ENCODE measurements at places on chromosomes 7 and 10.

DNA sequence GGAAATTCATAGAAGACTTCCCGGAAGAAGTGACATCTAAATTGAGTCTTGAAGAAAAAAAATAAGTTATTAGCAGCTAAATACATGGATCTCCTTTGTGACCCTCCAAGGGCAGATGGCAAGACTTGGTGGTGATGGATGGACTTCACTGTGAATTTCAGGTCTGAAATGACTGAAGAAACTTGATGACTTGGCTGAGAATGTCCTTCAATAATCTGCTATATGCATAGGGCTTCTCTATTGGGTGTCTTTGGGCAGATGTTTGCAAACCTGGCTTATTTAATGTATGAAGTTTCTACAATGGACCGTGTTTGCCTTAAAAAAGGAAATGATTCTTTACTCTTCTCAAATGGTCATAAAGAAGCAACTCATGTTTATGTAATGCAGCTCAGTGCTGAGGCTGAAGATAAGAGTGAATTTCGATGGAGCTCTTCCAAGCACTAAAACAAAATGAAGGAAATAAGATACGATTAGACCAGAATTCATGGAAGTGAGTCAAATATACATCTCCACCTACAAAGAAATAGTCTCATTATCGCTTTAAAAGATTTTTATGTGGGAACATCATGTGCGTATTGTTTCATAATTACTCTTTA is 116.6 kb upstream of the WDR11 start:
- DNase-seq, result peak; percentile 43

GRCh38 chr10:103691723-103692435 is 163.5 kb downstream of the SH3PXD2A start:
- DNase-seq, result no peak

GRCh38 chr7:155147624-155148023 is 77.5 kb downstream of the HTR5A start:
- no peak for DNase-seq

GRCh38 chr7:144057954-144058353 is 9.2 kb downstream of the OR2A5 start:
- no peak for DNase-seq

GRCh38 chr7:41217306-41217705 is 485.6 kb downstream of the INHBA start:
- DNase-seq, result no peak

DNA sequence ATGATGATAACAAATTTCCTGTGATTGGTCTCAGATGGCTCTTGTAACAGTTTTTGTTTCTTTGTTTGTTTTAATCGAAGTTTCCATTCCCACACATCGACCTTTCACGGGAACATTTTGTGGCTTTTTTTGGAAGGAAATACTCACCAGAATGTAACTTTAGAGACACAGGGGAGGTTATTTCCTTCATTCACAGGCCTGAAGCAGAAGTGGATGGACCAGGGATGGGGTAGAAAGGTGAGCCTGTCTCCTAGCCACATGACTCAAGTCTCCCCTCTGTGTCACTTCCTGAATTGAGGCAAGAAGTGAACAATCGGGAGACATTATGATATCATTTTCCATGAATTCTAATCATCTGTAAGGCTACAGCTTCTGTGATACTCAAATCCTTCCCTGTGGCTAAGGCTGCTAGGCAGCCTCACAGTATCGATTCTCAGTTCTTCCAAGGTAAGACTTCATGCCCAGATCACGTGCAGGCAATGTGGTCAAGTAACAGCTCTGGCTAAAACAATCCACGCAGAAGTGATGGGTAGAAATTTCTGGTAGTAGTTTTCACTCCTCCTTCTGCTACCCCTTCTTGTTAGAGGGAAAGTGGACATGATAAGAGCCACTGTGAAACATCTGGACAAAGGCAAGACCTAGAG is 203.9 kb upstream of the NEBL start:
- no peak for DNase-seq

DNA sequence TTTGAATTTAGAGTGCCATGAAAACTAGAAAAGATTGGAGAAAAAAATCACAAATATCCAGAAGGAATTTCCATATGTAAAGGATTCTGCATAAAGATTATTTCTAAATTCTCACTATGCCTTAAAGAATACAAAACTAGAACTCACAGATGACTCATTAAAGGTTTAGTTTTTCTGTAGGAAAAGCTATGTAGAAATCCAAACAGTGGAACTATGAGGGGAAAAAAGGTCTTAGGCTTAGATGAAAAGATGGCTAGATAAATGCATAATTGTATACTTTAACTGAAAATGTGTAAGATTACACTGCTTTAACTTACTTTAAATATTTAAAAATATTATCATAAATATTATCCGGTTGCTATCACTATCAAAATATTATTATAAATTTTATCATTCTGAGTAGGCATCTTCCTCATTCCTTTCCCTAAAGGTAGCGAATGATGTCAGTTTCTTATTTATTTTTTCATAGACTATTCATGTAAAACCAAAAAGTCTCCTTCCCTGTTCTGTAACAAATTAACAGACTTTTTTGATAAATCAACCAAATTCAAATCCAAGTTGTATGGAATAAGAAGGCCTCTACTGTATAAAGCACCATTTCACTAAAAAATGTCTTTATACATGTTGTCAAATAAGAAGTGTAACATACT is 69.1 kb upstream of the COMTD1 start:
- no peak for DNase-seq

- DNase-seq, result no peak
Measured at GRCh38 chr10:92562424-92562823, 11.5 kb downstream of the IDE start.

DNA sequence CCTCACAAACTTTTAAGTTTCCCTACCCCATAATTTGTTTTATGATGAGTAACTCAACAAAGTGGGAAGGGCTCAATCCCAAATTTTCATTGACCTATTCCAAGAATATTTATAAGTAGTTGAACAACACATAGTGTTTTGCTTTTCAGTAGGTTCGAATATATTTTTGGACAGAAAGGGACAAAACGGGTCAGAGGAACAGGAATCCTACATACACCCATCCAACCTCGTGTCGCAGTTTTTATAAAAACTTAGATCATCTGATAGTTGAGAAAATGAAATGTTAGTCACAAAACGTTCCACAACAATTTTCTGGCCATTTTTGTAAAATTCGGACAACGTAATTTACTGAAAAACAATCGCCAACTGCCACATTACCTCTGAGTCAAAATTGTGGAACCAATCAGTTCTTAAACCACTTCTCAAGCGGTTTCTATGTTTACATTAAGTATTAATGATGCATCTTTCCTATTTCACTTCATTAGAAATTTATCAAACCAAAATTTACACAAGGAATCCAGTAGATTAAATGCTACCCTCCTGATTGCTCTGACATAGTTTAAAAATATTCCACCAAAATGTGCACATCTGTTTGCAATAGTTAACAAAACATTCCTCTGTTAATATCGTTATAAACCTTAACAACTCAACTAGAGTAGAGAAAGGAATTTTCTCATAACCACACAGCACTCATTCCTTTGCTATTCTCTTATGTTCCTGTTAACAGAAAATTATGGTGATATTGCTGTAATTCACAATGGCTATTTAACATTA is 6.3 kb downstream of the WNT16 start:
- no peak for DNase-seq

DNA sequence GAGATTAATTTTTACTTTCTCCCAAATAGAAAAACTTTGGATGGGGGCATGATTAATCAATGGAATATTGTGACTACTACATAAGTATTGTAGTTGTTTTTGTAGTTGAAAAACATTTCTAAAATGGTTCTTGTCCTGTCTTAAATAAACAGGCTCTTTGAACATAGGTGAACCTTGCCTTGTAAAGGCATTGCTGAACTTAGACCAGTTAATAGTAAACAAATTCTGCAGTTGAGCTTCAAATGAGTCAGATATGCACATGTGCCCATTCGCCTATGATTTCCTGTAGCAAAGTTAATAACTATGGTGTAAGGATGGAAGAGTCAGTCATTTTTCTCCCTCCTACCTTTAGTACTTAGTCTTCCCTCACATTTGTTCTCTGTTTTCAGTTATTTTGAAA is 22.6 kb downstream of the CUTC start:
- no peak for DNase-seq

- DNase-seq, result no peak
Measured at GRCh38 chr10:44378626-44379025, 6.3 kb downstream of the CXCL12 start.

DNA sequence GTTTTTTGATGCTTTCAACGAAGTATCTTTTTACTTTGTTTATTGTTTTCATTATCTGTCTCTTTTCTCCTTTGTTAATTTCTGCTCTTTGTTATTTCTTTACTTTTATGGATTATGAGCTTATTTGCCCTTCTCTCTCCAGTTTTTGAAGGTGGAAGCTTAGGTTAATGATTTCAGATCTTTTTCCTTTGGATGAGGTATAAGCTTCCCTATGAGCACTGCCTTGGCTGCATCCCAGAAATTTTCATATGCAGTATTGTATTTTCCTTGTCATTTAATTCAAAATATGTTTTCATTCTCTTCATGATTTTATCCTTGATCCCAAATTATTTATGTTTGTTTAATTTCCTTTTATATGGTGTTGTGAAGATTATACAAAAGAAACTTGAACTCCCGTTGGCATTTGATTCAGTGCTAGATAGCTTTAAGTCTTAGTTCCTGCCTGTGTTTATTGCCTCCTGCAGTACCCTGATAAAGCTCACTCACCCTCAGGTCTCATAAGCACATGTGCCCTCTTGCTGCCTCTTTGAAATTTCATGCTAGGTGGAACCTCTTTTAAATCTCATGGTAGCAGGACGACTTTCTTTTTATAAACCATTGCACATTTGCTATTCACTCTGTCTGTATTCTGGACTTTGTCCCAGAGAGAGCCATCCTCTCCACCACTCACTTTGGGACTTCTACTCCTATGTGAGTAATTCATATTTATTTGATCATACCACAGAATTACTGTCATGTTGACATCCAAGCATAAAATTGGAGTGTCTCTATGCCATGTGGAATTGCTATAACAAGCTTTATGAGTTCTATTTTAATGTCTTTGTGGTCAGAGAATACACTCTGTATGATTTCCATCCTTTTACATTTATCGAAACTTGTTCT is 23.0 kb upstream of the CEP41 start:
- DNase-seq, result no peak

- DNase-seq, result no peak
Measured at GRCh38 chr7:96532428-96532935, 177.2 kb downstream of the SEM1 start.

DNA sequence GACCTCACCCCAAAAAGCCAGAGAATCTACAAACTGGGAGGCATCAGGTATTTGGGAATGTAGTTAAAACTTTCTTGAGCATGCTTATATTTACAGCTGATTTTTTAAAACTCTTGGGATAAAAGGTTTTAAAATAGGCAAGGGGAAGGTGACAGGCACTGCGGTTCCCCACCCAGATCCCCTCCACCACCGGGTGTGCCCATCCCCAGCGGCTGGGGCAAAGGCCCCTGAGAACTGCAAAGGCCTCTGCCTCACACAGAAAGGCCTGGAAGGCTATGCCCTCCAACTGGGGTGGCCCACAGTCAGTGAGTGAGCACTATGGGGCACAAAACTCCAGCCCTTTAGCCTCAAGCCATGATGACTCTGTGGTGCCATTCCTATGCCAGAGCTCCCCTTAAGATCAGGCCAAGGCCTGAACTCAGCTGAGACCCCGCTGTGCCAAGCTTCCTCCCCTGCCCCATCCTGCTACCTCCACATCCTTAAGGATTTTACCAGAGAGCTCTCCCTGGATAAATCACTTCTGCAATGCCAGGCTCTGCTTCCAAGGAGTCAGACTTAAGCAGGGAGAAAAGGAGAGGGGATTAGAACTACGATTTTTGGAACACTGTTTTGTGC is 299.1 kb downstream of the GRID1 start:
- DNase-seq, result no peak

DNA sequence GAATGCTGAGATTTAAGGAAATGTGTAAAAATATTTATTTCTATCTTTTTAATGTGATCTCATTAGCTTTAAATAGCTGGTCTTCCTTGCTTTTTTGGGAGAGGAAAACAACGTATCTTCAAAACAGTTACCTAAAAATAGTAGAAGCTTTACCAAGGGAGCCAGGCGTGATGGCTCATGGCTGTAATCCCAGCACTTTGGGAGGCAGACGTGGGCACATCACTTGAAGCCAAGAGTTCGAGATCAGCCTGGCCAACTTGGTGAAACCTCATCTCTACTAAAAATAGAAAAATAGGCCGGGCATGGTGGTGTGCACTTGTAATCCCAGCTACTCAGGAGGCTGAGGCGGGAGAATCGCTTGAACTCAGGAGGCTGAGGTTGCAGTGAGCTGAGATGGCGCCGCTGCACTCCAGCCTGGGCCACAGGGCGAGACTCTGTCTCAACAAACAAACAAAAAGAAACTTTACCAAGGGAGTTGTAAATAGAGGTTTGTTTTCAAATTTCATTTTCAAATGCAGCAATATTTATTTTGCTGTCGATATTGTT is 48.4 kb upstream of the ITGB1 start:
- no peak for DNase-seq

DNA sequence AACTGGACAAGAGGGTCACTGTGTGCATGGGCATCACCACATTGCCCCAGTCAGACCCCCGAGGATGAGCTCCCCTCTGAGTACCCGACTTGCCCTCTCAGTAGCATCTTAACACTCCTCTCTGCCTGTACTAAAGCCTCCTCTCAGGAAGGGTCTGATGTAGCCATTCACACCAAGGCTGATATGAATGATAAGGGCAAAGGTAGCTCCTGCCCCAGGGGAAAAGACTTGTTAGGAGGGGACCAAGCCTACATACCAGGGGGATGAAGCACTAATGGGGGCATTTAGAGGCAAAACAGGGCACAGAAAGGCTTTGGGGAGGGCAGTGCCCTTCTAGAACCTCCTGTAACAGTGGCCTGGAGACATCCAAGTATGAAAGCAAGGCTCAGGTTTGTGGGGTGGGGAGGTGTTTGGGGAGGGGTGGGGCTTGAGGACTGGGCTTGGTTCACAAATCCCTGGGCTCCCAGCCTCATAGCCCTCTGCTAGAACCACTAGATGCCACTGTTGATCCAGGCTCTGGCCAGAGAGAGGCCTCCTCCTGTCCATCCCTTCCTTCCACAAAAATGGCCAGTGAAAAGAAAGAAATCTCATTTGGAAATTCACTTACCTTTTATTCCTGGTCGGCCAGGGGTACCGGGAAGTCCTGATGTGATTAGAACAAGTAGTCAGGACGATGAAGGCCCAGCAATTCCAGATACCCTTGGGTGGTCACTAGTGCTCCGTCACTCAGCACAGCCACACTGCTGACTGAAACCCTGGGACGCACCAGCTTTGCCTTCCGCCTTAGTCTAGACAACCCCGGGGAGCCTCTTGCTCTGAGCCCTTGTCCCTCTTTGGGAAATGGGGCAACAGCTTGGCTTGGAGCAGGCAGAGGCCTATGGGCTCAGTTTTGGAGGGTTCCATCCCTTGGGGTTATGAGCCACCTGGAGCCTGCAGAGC is 40.3 kb downstream of the COL17A1 start:
- DNase-seq, result no peak

DNA sequence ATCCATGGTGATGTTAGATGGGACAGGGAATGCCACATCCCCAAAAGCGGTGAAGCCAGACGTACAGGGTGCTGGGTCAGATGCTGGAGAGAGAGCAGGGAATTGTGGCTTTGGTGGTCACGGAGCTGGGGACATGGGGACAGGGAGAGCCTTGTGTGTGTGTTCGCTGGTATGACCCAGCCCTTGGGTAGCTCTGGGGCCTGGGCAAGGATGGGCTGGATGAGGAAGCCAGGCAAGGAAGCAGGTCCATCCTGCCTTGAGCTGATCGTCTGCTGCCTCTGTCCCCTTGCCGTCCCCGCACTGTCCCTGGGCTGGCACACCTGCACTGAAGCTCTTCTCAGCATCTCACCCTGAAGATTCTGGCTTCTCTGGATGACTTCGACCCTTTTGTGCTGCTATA is 15.4 kb upstream of the CLDN4 start:
- DNase-seq, result no peak

All from Kasumi-1 (cell line).